ENCODE measurements at places on chromosomes 7 and 10.

DNA sequence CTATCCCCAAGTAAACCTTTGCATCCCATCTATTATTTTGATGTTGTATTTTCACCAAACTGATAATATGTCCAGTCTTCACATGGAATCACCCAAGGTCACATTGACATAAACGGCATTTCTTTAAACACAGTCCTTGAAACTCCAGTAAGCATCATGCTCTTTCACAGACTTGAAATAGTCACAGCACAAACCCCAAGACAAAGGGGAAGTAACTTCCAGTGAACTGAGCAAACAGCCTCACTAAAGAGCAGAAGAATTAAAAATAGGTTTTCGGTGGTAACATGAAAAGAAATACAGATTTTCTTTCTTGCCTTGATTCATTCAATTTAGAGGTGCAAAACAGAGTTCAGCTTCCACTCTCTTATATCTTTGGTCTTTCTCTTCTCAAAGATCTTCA lies 253.7 kb downstream of the SFMBT2 start:
- DNase-seq, result no peak

GRCh38 chr7:124085179-124085578 lies 52.3 kb upstream of the TMEM229A start:
- DNase-seq, result peak; percentile 65

GRCh38 chr7:69596723-69597277 lies 1.5 kb upstream of the AUTS2 start:
- DNase-seq, result no peak

DNA sequence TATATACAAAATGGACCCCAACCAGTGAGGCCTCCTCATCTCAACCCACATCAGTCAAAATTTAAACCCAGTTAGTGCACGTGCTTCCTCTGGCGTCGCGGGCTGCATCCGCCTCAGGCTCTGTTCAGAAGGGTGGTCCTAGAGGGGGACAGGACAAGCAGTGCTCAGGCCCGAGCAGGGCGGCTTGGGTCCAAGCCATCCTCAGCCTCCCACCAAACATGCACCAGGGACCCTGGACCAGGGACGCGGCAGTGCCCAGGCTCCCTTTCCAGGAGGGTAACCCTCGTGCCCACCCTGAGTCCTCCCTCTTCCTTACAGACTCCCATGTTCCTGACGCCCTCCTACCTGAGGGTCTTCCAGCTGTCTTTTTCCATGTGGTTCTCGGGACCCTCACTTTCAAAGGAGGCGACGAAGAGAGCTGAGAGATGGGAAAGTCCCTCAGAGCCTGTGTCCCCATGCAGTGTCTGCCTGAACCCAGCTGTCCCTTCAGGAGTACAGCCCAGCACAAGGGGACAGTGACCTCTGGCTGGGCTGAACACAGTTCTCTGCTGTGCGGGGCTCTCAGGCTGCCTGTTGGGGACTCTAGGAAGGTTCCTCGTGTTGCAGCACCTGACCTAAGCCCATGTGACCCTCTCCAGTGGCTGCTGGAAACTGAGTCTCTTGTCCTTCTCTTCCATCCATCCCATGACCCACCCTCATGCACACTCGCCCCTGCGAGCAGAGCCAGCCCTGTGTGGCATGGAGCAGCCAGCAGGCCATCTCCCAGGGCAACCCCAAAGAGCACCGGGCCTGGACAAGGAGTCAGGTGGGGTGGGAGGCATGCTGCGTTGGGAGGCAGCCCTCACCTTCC lies 58.1 kb downstream of the CSGALNACT2 start:
- no peak for DNase-seq

DNA sequence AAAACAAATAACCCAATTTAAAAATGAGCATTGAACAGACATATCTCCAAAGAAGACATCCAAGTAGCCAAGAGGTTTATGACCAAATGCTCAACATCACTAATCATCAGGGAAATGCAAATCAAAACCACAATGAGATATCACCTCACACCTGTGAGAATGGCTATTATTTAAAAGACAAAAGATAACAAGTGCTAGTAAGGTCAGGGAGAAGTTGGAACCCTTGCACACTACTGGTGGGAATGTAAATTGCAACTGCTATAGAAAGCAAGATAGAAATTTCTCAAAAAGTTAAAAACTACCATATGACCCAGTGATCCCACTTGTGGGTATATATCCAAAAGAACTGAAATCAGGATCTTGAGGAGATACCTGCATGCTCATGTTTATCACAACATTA lies 49.5 kb downstream of the SGMS1 start:
- DNase-seq, result no peak

DNA sequence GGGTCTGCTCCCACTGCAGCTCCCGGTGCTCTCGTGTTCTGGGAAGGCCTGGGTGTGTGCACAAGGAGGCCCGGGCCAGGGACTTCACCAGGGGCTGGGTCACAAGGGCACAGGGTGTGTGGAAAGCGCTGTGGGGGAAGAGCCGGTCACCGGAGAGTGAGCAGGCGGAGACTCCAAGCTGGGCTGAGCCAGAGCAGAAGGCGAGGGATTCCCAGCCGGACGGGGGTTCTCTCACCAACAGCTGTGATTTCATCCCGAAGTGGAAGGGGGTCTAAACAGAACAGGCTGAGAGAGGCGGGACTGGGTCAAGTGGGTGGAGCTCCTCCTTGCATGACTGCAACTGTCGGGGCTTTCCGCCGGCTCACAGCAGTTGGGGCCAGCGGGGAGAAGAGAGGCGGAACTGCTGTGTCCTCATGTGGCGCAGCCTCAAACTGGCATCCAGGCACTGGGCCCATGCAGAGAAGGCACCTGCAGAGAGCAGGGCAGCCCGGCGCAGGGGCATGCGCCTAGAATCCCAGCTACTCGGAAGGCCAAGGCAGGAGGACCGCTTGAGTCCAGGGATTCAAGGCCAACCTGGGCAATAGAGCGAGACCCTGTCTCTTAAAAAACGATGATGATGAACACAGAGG lies 7.6 kb upstream of the ORAI2 start:
- no peak for DNase-seq

GRCh38 chr10:131187926-131188325 lies 123.6 kb downstream of the TCERG1L start:
- no peak for DNase-seq

- DNase-seq, result no peak
Observed at GRCh38 chr10:70355051-70356021, 27.1 kb downstream of the LRRC20 start.

GRCh38 chr10:101495324-101495925 lies 92.6 kb downstream of the POLL start:
- DNase-seq, result no peak

- DNase-seq, result no peak
Observed at GRCh38 chr7:31783221-31783620, 96.2 kb downstream of the PPP1R17 start.

- DNase-seq, result no peak
Observed at GRCh38 chr7:5217396-5217795, 27.4 kb downstream of the WIPI2 start.

GRCh38 chr10:77513781-77514331 lies 123.8 kb downstream of the KCNMA1 start:
- DNase-seq, result peak; percentile 15

GRCh38 chr7:50411332-50411731 lies 38.8 kb downstream of the FIGNL1 start:
- no peak for DNase-seq

DNA sequence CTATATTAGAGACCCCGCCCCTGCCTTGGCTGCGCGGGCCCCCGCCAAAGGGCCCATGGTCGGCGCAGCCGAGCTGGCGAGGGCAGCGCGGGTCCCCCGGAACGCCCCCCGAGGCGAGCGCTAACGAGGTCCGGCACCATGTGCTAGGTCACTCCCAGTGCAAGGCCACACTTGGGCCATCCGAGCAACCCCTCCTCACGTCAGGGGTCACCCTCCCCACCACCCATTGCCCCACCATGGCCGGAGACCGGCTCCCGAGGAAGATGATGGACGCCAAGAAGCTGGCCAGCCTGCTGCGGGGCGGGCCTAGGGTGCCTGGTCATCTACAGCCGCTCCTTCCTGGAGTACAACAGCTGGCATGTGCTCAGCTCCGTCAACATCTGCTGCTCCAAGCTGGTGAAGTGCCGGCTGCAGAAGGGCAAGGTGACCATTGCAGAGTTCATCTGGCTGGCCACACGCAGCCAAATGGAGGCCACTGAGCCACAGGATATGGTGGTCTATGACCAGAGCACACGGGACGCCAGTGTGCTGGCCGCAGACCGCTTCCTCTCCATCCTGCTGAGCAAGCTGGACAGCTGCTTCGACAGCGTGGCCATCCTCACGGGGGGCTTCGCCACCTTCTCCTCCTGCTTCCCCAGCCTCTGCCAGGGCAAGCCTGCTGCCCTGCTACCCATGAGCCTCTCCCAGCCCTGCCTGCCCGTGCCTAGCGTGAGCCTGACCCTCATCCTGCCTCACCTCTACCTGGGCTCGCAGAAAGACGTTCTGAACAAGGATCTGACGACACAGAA lies 12.4 kb upstream of the SEC24C start:
- DNase-seq, result no peak

DNA sequence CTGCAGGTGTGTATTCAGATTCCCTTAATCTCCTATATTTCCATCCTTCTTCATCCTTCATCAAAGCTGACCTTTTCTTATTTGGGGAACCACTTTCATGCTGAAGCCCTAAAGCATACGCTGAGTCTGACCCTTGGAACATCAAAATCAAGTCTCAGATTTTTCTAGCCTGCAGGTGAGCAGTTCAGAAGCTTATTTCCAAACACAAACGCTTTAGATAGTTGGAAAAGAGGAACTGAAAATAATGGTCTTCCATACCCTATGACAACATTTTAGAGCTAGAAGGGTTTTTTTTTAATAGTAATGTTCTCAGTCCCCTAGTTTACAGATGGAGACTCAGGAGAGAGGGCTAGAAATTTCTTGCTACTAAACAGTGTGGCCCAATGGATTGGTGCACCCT lies 1.6 kb upstream of the AGK start:
- no peak for DNase-seq

DNA sequence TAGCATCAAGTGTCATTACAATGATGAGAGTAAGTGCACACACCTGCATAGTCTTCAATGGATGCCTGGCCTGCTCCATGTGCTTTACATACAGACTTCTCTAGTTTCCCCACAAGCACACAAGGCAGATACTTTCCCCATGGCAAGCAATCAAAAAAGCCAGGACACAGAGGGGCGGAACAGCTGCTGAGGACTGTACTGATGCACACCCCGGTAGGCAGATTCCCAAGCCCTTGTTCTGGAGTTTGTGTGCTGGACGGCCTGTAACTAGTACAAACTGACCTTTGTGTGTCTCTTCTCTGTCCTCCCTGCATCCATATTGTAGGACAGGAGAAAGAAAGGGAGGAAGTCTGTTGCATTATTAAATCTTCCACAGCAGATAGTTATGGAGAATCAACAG lies 25.8 kb downstream of the UBE2D4 start:
- no peak for DNase-seq

DNA sequence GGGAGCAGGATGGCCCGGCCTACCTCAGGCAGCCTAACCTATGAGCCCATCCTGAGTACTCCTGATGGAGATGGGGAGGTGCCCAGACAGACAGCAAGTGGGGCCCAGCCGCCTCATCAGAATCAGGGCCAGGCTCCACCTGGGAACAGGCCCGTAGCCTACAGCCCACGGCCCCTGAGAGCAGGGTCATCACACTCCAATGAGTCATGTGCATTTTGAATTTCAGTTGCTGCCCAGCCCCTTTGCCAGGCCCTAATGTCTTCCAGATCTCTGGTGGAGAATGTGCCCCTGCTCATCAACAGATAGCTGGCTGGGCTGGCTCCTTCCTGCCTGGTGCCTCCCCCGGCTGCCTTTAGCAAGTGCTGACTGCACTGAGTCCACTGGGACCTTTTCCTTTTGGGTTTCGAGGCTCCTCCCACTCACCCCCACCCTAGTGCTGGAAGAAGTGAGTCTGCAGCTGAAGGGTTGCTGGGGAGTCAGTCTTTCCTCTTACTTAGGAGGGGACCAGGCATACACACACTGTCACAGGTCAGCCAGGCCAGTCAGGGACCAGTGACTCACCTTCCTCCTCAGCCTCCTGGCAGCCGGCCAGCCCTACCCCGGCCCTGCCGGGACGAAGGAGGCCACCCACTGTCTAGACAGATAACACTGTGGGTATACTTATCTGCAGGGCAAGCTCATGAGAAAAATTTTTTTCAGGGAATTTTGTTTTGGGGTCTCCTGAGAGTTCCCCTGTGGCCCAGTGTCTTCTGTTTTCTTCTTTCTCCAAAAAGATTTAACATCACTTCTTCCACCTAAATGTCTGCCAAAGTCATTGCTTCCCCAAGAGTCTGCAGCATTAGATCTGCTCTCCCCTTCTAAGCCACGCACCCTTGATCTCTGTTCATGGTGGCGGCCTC lies 9.1 kb upstream of the ASIC3 start:
- no peak for DNase-seq

- no peak for DNase-seq
Observed at GRCh38 chr7:20260223-20260622, 43.0 kb upstream of the MACC1 start.

GRCh38 chr7:124072603-124073309 lies 39.9 kb upstream of the TMEM229A start:
- DNase-seq, result no peak

- DNase-seq, result no peak
Observed at GRCh38 chr7:876972-877311, 588 bp downstream of the GET4 start.

DNA sequence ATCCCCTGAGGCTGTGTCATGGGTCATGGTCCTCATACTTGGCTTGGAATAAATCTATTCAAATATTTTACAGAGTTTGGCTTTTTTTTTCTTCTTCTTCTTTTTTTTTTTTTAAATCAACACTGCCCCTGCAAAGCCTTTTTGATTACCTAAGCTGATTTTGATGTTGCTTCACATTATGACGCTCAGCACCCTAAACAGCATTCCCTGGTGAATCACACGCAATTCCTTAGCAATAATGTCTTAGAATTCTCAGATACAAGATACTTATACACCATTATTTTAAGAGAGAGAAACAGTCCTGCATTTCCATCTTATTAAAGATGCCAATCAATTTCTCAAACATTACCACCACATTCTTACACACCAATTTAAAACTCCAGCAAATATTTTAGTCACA lies 323.7 kb upstream of the IGFBP3 start:
- no peak for DNase-seq

- DNase-seq, result no peak
Observed at GRCh38 chr7:157278791-157279724, 57.7 kb upstream of the DNAJB6 start.

DNA sequence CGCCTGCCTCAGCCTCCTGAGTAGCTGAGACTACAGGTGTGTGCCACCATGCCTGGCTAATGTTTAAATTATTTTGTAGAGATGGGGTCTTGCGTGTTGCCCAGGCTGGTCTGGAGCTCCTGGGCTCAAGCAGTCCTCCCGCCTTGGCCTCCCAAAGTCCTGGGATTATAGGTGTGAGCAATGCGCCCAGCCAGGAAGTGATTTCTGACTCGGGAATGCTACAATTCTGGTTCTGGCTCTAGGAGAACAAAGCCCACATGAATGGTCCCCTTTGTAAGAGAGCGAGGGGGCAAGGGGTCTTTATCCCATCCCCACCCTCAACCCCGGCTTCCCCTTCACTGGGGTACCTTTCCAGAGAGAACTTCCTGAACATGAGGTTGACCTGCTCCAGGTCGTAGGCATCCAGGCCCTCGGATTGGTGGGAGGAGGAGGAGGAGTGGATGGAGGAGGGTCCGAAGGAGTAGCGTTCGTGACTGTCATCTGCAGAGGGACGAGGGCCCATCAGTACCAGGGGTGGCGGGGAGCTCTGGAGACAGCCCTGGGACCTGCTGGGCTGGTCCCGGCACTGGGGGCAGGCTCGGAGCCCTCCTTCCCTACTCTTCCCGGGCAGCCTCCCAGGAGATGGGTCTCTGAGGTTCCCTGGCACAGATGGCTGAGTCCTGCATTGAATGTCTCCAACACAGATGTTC lies 79.9 kb upstream of the GNA12 start:
- no peak for DNase-seq
